CD4-positive, alpha-beta T cell treated with Interleukin-17A for 1 hour (primary cell): ENCODE measurements at places on chromosomes 5 and 9.

DNA sequence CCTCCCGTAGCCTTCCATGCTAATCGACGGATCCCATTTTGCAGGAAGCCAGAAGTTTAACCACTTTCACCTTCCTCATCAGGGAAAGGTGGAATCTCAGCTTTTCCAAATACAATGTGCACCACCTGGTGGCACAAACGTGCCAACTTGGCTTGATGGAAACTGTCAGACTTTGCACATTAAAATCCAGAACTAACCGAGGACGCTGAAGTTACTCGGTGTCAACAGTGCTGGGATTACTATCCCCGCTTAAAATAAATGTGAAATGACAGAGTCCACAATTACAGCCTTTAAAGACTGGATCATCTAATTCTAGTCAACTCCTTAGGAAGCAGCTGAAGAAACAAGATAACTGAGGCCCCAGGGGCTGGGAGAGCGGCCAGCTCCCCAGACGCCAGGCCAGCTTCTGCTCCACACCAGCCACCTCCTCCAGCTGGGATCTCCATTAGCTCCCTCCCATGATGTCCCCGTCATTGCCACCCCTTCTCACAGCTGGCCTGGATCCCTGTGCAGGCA, 50.1 kb upstream of the RETREG1 start:
- DNase-seq: peak; percentile 15

DNA sequence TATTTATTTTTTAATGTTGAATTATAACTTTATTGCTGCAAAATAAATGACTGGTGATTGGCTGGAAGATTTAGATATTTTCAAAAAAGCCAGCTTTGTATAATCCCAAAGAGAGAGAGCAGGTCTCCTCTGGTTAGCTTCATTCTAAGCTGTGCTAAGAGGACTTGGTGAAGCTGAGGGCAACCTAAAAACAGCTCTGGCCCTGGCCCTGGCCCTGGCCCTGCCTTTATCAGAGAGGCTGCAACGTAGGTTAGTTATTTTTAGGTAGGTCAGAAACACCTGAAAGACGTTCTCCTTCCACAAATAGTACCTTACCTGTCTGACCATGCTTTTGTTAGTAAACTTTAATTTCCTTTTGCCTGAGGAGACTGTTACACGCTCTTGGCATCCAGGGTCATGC, 58.7 kb downstream of the KLF9 start:
- DNase-seq: no peak

GRCh38 chr5:14890846-14891245, 19.3 kb upstream of the ANKH start:
- DNase-seq: no peak

DNA sequence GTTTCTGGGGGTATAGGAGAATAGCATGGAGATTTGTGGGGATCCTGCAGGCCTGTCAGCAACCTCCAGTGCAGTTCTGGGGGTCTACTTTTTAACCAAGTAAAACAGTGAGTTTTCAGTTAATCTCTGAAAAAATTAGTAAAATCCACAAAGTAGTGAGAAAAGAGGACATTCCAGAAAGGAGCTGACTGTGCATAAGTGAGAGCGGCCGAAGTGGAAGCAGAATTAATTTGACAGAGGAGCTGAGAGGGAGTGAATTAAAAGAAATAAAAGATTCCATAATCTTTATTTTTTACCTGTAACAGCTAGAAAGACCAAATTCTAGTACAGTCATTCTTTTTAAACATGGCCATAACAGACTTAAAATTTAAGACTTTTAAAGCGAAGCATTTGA, 149.2 kb downstream of the SGCD start:
- DNase-seq: no peak

- DNase-seq: no peak
Observed at GRCh38 chr9:80465556-80465955, 893.8 kb downstream of the TLE4 start.

GRCh38 chr5:100690036-100690560, 154.9 kb downstream of the FAM174A start:
- no peak for DNase-seq

- no peak for DNase-seq
Observed at GRCh38 chr5:9188131-9188530, 357.7 kb downstream of the SEMA5A start.

DNA sequence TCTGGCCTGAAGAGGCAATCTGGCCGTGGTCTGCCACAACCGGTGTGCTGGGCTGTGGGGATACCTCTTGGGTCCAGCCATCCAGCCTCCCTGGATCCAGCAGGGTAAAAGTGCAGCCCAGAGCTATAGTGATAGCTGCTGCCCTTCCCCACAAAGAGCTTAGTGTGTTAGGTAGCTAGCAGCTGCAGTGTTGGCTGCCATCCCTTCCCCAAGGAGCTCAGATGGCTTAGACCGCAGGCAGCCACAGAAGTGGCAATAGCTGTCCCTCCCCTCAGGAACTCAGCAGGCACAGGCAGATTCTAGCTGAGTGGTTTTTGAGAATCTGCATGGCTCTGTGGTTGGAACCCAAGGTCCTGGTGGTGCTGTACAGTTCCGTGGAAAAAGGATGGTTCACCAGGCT, 40.1 kb downstream of the GIN1 start:
- DNase-seq: no peak

DNA sequence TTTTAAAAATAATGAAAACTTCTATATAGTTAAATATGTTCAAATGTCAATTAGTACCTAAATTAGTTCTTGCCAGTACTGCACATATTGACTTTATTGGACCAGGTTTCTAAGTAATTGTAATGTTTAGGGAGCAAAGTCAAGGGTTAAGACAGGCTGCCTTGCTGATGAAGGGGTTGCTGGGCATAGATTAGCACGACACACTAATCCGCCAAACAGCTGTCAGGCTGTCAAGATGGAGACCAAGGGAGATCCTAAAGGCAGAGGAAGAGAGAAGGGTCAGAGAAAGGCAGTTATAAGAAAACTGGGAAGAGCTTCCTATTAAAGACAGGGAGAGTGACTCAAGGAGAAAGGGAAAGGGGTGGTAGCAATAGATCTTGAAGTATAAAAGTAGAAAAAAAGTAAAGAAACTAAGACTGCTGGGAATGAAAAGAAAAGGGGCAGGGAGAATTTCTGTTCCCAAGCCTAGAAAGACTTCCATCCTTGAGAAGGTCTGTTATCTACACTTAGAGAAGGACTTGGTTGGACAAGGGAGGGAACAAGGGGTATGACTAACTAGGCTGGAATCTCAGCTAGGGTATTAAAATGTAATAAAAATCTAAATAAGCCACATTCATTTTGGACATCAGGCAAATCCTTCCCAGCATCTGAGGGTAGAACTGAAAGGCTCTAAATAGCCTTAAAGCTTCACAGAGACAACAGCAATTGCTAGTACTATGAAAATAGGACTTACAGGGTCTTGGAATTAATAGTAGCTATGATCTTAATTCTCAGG, 188.7 kb downstream of the FBXL17 start:
- no peak for DNase-seq

GRCh38 chr5:65133477-65134110, 348.1 kb downstream of the ADAMTS6 start:
- no peak for DNase-seq

- DNase-seq: no peak
Observed at GRCh38 chr5:139141446-139142204, 56.5 kb downstream of the SIL1 start.

DNA sequence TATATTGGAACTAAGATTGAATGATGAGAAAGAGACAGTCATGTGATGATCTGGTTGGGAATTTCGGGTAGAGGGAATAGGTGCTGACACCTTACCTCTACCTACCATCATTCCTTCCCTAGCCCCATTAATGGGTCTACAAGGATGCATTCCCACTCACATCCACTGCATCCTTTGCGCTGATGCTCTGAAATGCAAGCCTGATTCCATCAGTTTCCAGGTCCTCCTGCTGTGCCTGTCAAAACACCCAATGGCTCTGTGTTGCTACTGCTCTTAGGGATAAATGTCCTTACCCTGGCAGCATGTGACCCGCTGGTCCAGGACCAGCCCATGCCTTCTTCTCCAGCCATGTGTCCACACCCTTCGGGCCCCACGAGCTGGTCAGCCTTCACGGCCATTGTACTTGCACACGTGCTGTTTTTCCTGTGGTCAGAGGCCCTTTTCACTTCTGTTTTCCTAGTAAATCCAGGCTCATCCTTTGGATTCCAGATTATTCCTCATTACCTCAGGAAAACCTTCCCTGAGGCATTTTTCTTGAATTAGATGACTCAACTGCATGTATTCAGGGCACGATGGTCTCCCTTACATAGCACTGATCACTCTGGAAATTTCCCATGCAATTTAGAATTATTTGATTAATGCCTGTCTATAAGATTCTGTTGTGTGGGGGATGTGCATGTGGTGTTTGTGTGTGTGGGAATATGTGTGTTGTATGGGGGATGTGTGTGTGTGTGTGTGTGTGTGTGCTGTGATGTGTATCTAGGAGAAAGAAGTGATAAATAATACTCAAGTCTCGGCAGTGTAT, 185.0 kb downstream of the DIRAS2 start:
- no peak for DNase-seq

DNA sequence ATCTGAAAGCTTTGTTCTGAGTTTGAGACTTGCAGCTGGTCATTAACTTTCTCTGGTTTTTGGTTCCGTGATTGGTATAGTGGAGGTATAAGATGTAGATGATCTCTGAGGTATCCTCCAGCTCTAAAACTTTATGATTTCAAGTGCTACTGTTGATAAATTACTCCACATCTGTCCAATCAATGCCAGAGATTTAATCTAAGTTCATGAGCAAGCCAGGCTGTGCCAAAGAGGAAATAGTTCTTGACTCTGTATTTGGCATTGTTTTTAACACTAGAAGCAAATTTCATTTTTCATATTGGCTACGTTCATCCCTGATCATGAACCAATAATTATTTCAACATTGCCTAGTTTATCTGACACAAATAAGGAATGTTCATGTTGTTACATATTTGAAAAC, 28.5 kb upstream of the CHD1 start:
- DNase-seq: no peak

GRCh38 chr5:107668154-107669095, 2.3 kb downstream of the EFNA5 start:
- no peak for DNase-seq

- DNase-seq: no peak
Observed at GRCh38 chr5:15864536-15865215, 314.9 kb downstream of the MARCHF11 start.

GRCh38 chr9:8158574-8158973, 359.0 kb upstream of the DMAC1 start:
- DNase-seq: no peak

- DNase-seq: no peak
Observed at GRCh38 chr5:995318-995717, 13.3 kb upstream of the NKD2 start.

DNA sequence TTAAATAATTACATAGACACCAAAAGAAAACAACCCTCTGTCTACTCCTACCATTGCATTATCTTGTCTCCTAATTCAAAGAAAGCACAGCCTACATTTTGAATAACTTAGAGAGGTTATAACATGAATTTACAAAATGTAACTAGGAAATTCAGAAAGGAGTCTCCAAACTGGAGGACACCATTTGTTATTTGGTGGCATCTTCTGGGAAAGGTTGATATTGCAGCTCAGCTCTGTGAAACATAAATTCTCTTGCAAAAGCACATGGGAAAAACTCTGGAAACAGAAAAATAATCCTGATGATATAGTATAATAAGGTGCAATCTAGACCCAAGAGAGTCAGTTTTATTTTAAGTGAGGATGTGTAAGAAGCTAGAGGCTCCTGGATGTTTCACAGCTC, 215.3 kb downstream of the MLLT3 start:
- DNase-seq: no peak

- DNase-seq: no peak
Observed at GRCh38 chr5:127444171-127444570, 73.3 kb upstream of the PRRC1 start.

GRCh38 chr9:5899292-5899691, 8.6 kb downstream of the MLANA start:
- no peak for DNase-seq

DNA sequence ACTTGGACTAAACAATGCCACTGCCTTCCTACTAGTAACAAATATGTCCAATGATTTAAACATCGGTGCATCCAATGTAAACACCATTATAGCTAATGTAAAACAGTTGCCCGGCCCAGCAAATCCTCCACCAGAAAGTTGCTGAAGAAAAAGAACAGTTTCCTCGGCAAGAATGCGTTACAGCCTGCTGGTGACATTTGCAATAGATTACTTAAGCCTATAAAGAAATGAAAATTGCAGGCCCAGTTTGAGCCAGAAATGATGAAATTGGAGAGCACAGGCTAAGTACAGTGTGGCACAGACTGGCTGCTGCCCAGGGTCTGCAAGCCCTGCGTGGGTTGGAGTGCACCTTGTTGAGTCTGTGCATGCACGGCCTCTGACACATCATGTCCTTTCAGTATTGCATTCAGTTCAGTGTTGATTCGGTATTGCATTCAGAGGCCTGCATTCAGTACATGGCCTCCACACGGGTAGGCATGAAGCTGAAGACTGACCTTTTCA, 406.0 kb upstream of the KLF4 start:
- DNase-seq: no peak

DNA sequence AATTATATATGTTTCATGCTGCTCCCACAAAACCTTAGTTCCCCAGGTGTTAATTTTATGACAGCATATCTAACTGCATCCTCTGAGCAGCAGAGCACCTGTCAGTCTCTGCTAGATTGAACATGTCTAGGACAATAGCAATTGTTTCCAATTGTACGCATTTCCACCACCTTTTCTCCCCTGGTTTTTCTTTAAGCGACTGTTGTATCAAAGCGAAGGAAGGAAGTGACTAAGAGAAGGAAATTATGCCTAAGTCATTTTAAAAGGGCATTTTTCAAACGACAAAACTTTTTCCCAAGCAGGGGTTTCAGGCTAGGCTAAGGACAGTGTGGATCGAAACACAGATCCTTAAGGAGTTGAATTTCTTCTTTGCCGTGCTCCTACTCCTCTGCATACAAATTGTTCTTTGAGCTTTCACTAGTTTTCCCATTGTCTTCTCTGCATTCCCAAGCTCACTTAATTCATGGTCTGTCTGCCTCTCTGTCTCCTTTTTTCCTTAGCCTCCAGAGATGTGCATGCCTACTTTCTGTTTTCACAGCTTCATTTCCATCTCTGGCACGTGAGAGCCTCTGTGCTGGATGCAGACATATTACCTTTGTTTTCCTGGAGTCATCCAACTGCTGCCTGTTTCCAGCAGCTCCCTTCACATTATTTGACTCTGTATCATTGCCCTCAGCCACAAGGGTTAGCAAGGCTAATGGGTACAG, 39.4 kb upstream of the STARD4 start:
- DNase-seq: no peak
